ENCODE measurements at places on chromosomes 1 and 21.
A peak's percentile ranks its signal among the peaks of the same experiment; 100 is the strongest.

GRCh38 chr1:222087221-222087920, 345.5 kb upstream of the DUSP10 start:
- no peak for DNase-seq

DNA sequence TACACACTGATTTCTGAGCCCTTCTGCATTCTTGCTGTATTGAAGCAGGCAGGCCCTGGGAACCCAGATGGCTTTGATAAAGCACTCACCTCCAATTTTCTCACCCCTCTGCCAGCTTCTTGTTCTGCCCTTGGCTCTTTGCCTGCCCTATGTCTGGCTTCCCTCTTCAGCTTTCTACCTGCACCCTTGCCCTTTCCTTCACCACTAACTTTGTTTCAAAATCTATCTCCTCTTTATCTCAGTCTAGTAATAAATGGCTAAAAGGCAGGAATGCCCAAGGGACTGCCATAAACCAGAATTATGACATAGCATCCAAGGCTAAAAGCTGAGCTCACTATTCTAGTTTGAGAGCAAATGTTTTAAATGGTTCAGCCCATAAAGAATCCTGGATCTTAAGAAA, 178.7 kb downstream of the TNR start:
- DNase-seq, result no peak

GRCh38 chr1:227729144-227729880, 5.8 kb downstream of the JMJD4 start:
- DNase-seq, result no peak

GRCh38 chr21:36210779-36211659, 54.4 kb downstream of the DOP1B start:
- DNase-seq, result no peak

DNA sequence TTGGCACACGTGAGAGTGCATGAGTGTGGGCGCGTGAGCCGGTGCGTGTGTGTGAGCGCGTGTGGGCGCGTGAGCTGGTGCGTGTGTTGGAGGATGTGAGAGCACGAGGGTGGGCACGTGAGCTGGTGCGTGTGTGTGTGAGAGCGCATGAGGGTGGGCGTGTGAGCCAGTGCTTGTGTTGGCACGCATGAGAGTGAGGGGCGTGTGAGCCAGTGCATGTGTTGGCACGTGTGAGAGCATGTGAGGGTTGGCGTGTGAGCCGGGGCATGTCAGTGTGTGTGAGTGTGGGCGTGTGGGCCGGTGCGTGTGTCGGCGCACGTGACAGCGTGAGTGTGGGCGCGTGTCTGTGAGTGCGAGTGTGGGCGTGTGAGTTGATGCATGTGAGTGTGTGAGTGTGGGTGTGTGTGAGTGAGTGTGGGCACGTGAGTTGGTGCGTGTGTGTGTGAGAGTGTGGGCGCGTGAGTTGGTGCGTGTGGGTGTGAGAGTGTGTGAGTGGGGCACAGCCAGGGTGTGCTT, 45.7 kb upstream of the ARHGEF16 start:
- no peak for DNase-seq

DNA sequence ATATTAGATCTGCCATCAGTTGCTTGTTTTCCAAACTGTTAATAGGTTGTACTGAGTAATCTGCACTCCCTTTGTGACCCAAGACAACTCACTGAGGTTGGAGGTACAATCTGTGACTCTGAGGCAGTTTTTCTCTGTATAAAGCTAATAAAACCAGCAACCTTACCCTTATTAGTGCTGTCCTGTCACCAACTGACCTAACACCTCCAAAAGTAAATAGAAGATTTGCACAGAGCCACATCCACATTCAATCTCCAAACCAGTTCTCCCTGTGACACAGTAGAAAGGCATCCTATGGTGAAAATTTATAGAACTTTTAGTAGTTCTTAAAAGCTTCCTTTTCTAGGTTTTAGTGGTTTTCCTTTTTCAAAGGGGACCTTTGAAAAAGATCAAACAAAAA, 140.4 kb upstream of the ADGRL2 start:
- DNase-seq, result no peak

DNA sequence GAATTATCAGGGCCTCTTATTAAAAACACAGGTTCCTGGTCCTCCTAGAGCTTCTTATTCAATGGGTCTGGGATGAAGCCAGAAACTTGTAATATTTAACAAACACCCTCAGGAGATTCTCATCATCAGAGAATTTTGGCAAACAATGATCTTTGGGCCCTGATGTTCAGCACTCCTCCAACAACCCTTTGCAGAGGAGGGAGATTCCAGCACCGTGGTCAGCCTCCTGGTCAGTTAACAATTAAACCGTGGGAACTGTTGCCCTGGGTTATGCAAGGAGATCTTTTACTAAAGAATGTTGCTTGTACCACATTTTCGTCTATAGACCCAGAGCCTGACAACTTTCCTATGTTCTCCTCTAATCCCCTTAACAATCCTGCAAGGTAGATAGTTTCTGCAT, 294.4 kb downstream of the PLPP3 start:
- DNase-seq, result no peak

GRCh38 chr1:153679337-153680119, 1.0 kb downstream of the NPR1 start:
- DNase-seq, result no peak

DNA sequence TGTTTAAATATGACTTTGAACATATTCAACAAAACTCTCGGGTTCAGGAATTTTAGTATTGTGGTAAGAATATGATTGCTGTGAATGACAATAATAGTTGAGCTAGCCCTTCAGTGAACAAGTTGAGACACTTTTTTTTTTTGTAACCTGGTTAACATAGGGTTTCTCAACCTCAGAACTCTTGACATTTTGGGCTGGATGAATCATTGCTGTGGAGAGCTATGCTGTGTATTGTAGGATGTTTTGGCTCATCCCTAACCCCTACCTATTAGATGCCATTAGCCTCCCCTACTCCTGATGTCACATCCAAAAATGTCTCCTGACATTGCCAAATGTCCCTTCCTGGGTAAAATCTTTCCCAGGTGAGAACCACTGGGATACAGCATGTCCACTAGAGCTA, 113.7 kb downstream of the RUNX1 start:
- no peak for DNase-seq

DNA sequence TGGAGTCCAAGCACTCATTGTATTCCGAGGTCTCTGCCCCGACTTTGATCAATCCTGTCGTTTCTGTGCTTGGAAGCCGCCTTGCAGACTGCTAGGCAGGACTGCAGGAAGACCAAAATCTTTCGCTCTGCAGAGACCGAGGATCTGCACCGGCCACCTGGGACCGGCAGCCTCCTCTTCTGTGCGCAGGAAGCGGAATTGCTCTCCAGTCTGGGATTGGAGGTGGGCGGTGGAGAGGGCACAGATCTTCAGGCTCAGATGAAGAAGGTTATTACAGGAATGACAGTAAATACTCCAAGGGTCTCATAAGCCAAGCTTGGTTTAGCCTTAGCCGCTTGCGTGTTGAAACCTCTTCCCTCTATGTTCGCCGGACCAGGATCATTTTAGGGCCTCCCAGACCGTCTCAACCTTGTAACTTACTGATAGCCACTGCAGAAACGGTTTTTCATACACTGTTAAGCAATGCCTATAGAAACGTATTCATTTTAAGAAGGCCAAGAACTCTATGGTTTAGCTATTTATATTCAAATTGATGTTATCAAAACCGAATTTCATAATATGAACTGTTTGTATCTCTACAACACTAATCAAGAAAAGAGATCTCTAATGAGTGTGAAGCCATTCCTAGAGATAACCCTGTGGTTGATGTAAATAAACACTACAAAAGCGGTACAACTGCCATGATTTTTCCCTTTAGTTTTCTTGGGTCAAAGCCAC, 1.1 kb downstream of the MIA3 start:
- DNase-seq, result peak; percentile 9

DNA sequence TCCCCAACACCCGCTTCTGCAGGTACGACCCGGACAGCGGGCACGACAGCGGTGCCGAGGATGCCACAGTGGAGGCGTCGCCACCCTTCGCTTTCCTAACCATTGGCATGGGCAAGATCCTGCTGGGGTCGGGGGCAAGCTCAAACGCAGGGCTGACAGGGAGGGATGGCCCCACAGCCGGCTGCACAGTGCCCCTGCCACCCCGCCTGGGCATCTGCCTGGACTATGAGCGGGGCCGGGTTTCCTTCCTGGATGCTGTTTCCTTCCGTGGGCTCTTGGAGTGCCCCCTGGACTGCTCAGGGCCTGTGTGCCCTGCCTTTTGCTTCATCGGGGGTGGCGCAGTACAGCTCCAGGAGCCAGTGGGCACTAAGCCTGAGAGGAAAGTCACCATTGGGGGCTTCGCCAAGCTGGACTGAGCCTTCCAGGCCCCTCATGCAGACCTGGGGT, 10.1 kb downstream of the TRIM46 start:
- no peak for DNase-seq

DNA sequence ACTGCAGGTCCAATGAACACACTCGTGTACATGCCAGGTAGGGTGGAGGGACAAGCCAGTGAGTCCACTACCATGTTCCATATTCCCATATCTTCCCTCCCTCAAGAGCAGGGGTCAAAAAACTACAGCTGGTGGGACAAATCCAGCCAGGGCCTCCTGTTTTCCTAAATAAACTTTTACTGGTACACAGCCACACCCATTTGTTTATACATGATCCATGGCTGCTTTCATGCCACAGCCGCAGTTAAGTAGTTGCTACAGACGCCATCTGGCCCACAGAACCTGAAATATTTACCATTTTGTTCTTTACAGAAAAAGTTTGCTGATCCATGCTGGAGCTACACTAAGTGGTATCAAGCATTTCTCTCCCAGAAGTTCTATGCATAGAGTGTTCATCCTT, 42.4 kb downstream of the CASQ2 start:
- DNase-seq, result no peak

- DNase-seq, result no peak
These were observed 8.9 kb upstream of the MRPL55 start for GRCh38 chr1:228118040-228118439.

DNA sequence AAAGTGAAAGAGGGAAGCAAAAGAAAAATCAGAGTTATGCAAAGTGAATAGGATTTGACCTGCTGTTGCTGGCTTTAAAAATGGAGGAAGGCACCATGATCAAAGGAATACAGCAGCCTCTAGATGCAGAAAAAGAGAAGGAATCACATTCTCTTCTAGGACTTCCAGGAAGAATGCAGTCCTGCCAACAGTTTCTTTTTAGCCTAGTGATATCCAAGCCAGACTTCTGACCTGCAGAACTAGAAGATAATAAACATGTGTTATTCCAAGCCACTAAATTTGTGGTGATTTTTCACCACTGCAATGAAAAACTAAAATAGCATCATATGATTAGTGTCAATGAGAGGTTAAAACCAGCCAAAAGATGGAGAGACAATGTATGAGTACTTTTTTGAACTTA, 101.9 kb upstream of the ADAMTS5 start:
- DNase-seq, result no peak

GRCh38 chr1:209635850-209636249, 16.4 kb downstream of the LAMB3 start:
- DNase-seq, result no peak

All from NCI-H1105 (cell line).